Muscle of leg (tissue), 16 donors: ENCODE measurements at places on chromosomes 16 and 17. TPM values are rescaled to one million over a fixed set of nuclear protein-coding genes. Genes with fewer than 3 reads are reported as not detected.

Gene ADCY9
- total RNA-seq, result 9.5 TPM

Gene QPRT
- total RNA-seq, result 57.1 TPM

Gene DBNDD1
- 2.7 TPM for total RNA-seq

Gene CRYBA1
- total RNA-seq, result not detected

Gene SLC9A5
- 0.40 TPM for total RNA-seq

Gene SRCIN1
- total RNA-seq, result 0.75 TPM

Gene CLEC18A
- 0.44 TPM for total RNA-seq

Gene PRAC2
- not detected for total RNA-seq

Gene ZNF75A
- total RNA-seq, result 31.0 TPM

Gene PPM1E
- 1.1 TPM for total RNA-seq

Gene GRAP
- 2.7 TPM for total RNA-seq

Gene OR1F1
- total RNA-seq, result not detected

Gene ZNF287
- 6.9 TPM for total RNA-seq

Gene TMEM235
- total RNA-seq, result 0.04 TPM

Gene ERCC4
- 10.4 TPM for total RNA-seq

Gene SCGB1C2
- not detected for total RNA-seq

Gene RNF40
- total RNA-seq, result 43.9 TPM

Gene HBA1
- 387 TPM for total RNA-seq

Gene EEF2KMT
- total RNA-seq, result 7.0 TPM

Gene SHPK
- total RNA-seq, result 8.8 TPM

Gene ANKRD40CL
- not detected for total RNA-seq

Gene HOXB3
- 4.7 TPM for total RNA-seq

Gene GCGR
- total RNA-seq, result not detected

Gene HBQ1
- total RNA-seq, result 2.5 TPM

Gene TNFRSF17
- not detected for total RNA-seq

Gene PRAC1
- not detected for total RNA-seq

Gene ABCC11
- 0.04 TPM for total RNA-seq

Gene CCL2
- total RNA-seq, result 53.8 TPM

Gene NOXO1
- 0.89 TPM for total RNA-seq

Gene HS3ST2
- not detected for total RNA-seq

Gene TMEM238L
- total RNA-seq, result not detected

Gene TEX19
- 0.09 TPM for total RNA-seq

Gene LIMD2
- 7.7 TPM for total RNA-seq

Gene ZNF469
- total RNA-seq, result 4.4 TPM

Gene GFAP
- 0.35 TPM for total RNA-seq

Gene GPRC5C
- total RNA-seq, result 56.0 TPM

Gene LAT
- total RNA-seq, result 1.4 TPM

Gene TOX3
- 0.44 TPM for total RNA-seq

Gene HEATR9
- total RNA-seq, result not detected

Gene PLEKHG4
- total RNA-seq, result 13.2 TPM

Gene RFFL
- total RNA-seq, result 7.1 TPM

Gene HOXB5
- 0.13 TPM for total RNA-seq
